CD4-positive, alpha-beta T cell treated with Interleukin-6 at 100 ng/mL for 8 hours (primary cell): ENCODE measurements at places on chromosomes 12 and 14.
A peak's percentile ranks its signal among the peaks of the same experiment; 100 is the strongest.

GRCh38 chr14:35818346-35819115 lies 7.6 kb upstream of the BRMS1L start:
- DNase-seq: peak; percentile 9

- no peak for DNase-seq
Measured at GRCh38 chr12:31297572-31298514, 28.1 kb downstream of the SINHCAF start.

GRCh38 chr12:87025976-87026375 lies 769.8 kb upstream of the MGAT4C start:
- DNase-seq: no peak

GRCh38 chr12:123237646-123238329 lies 4.6 kb downstream of the MTRFR start:
- DNase-seq: peak; percentile 65

DNA sequence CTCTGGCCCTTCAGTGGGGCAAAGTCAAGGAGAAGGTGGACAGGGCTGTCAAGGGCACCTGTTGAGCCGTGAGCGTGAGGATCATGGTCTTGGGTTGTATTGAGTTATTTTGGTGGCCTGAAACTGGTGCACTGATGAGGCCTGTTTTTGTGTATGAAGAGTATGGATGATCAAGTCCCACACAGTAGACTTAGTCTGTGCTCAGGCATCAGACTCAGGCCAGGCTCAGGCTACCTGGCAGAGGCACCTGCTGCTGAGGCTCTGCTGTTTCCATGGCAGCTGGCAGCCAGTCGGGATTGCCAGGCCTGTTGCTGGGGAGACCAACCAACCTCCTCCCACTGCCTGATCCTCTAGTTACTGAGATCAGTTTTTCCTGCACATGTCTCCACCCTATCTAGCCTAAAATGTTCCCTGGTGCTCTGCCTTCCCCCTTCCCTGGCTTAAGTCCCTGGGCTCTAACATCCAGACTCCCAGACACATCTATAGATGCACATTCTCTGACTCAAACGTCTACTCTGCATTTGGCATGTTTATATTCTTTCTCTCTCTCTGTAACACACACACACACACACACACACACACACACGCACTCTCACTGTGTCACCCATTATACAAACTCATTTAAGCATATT lies 5.1 kb downstream of the JPH4 start:
- no peak for DNase-seq

GRCh38 chr12:6367969-6368892 lies 7.1 kb downstream of the SCNN1A start:
- DNase-seq: no peak

DNA sequence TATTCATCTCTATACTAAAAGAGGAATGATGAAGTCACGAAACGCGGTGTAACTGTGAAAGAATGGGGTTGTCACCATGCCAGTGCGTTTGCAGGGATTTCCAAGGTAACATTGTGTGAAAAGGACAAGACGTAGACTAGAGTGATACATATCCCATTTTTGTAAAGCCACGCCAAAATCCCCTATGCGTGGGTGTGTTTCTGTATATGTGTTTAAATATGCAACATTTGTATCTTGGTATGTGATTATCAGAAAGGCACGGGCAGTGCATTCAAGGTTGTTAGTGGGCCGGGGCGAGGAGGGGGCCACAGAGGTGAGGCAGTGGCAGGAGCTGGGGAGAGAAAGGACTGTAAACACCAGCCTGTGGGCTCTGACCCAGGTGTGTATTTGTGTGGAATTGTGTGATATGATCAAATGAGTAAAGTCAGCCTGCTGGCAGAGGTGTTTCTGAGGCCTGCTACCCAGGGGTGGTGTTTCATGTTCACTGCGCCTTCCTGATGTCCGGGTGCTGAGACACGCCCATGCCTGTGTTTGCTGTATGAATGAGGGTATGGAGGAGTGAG lies 137.8 kb downstream of the ADGRD1 start:
- DNase-seq: no peak

DNA sequence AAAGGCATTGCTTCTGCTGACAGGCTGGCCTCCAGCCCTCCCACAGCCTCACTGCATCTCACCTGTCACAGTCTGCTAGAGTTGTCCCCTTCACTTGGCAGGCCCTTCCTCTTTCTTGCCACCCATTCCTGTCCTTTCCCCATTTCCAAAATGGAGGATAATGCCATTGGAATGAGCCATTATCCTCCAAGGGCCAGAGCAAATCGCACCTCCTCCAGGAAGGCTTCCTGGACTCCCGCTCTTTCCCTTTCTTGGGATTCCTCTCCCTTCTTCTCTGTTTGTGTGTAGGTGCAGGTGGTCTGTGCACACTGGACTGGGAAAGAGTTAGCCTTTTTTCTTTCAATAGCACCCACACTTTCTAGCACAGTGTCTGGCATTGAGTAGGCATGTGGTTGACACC lies 3.8 kb downstream of the KRT82 start:
- DNase-seq: no peak

DNA sequence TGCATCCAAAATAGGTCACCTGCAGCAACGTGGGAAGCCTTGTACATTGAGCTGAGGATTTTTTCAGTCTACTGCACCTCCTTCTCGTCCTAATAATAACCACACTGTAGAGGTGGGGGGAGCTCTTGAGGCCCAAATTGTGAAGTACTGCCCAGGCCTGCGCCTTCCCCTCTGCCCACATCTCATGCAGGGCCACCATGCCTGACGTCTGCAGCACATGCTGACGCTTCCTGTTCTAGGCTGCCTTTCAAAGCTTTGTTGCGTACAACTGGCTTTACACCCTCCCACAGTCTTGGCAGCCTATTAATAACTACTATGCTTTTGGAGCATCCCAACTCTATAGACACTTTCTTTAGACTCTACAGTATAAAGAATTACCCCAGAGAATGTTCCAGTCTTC lies 26.5 kb upstream of the TTC7B start:
- DNase-seq: no peak

DNA sequence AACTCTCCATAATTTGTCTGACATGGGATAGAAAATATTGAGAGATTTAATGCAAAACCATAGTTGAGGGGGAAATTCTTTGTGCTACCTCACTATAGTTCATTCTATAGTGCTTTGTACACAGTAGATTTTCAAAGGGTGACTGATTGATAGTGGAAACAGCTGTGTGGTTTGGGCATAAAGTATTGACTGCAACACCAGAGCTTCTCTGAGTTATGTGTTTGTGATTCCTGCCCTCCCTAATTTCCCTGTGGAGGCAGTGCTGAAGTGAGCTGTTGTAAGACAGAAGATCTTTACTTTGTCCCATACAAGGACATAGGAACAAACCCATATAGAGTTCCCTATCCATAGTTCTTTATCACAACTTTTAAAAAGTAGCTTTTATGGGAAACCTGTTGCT lies 47.1 kb downstream of the PTPRQ start:
- no peak for DNase-seq

DNA sequence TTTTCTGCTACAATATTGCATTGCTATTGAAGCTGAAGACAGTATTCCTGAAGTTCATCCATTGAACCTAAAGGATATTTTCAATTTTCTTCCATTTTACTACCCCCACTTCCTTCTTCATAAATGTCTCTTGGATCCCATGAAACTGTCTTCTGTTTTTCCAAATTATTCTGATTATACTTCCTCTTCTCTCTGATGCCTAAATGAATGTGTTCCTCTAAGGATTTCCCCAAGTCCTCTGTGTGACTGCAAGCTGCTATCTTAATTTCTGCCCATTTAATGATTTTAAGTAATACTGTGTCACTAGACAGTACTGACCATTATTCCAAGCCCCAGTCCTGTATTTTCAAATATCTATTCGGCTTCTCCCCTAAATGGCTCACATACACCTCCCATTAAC lies 102.9 kb downstream of the TAOK3 start:
- no peak for DNase-seq

- no peak for DNase-seq
Measured at GRCh38 chr12:79978692-79979091, 43.8 kb upstream of the PPP1R12A start.

GRCh38 chr14:77303417-77304156 lies 17.1 kb downstream of the POMT2 start:
- no peak for DNase-seq

DNA sequence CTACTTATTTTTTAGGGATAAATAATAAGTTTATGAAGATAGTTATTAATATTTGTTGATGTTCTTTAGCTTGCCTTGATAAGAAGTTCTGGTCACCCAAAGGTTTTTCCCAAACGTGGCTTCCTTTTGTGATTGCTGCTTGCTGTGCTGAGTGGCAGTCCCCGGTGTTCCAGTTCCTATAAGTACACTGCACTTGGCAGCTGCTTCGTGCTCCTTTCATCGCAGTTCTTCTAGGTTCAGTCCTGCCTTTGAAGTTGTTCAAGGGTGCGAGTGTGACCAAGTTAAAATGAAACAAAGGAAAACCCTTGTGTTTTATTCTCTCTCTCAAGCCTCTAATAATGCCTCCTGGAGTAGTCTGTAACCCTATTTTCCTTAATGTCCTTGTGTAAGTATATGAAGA lies 128.5 kb upstream of the ATF1 start:
- DNase-seq: no peak
